ENCODE measurements at places on chromosomes 2 and 18.

DNA sequence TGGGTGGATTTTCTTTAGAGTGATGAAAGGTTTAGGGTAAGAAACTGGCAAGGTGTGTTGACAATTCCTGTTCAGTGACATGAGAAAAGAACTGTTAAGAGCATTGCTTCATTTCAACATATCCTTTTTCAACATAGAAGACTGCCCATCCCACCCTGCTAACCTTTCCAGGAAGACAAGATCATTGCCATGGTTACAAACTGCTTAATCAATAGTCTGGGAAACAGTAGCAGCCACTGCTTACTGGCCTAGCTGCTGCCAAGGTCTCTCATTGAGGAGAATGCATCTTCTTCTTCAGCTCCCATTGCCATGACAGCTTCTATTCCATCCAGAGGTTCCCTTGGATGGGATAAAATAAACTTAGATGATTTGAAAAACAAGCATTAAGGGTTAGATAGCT, 212.1 kb downstream of the LRRTM1 start:
- no peak for DNase-seq

DNA sequence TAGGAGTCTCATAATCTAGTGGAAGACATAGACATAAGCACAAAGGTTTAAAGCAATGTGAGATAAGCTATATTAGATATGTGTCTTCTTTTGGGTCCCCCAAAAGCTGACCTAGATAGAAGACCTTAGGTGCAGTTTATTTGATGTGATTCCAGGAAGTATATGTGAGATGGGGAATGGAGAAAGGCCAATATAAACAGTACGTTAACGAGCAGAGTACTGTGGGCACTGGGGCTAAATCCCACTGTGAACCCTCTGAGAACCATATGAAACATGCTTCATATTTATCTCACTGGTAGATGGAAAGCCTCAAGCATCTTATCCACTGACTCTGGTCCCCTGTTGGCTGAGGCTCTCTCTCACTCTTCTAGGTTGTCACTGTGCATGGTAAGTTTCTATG, 62.6 kb upstream of the ZC3H15 start:
- DNase-seq = no peak

DNA sequence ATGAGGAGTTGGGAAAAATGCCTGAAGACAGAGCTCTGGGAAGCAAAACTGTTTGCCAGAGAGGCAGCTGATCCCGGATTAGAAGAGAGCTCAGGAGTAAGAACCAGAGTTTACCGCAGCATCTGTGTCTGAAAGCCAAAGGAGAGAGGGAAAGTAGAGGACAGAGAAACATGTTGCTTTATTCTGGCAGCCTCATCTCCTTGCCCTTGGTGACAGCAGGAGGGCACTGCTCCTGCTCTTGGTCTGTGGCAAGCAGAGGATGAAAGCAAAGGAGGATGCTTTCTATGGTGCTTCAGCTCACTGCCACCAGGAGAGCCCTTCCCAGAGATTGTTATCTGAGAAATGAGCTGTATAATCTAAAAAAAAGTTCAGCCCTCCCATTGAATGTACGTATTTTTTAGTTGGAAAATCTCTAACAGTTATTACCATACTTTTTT, 7.7 kb downstream of the SLC1A4 start:
- no peak for DNase-seq

- DNase-seq = no peak
Measured at GRCh38 chr2:151379169-151379568, 21.8 kb downstream of the TNFAIP6 start.

DNA sequence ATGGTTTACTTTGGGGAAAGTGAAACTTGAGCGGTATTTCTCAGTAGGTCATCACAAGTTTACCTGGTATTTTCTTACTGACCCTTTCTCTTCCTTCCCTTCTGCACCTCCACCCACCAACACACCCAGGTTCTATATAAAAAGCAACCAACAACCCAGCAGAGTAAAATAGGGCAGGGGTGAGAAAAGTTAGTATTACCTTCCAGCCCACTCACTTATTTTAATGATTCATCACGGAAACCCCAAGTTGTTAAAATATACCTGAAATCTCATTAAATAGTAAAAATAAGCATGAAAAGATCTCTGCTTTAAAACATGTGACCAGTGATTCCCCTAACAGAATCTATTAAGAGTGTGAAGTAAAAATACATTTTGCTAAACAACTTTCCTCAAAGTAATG, 306.1 kb downstream of the ZEB2 start:
- DNase-seq = no peak

- no peak for DNase-seq
Measured at GRCh38 chr2:222715742-222716141, 44.3 kb downstream of the MOGAT1 start.

DNA sequence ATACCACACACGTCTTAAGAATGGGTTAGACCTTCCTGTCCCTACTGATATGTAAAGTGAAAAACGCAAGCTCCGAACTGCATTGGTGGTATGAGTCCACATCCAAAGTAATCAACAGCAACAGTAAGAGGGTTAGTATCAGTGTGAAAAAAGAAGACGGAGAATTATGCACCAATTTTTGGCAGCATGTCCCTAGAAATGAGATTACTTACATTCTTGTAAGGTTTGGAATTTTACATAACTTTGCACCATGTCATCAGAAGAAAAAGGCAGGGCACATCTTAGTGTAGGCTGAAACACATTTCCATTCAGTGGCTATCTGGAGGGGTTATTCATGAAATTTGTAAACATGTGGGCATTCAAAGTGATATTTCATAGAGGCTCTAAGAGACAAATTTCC, 88.2 kb downstream of the LONRF2 start:
- no peak for DNase-seq

DNA sequence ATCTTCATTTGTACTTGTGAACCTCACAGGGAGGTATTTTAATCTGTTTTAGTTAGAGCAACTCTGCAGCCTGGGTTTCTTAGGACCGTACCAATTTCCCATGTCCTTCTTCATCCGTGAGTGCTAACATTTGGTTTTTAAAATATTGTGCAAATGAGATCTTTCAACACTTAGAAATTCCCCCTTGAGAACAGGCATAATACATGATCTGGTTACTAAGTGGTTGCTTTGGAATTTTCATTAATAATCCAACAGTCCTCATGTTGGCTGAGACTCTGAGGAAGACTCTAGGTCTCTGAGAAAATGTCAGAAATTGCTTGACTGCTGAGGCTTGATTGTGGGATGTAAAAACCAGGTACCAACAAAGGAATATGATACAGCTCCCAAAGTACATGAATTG, 125.6 kb upstream of the CDCA7 start:
- no peak for DNase-seq

DNA sequence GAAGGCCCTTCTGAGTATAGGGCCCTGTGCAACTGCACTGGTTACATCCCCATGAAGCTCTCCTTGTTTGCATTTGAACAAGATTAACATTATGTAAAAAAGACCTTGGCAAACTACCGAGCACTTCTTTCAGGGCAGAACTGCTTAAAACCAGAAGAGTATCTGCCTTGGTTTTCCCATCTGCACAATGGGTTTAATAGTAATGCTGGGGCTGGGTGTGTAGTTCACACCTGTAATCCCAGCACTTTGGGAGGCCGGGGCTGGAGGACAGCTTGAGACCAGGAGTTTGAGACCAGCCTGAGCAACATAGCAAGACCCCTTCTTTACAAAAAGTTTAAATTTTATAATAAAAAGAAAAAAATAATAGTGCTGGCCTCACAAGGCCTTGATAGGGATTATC, 8.5 kb downstream of the PLA2R1 start:
- DNase-seq = no peak

GRCh38 chr18:22200611-22201225, 31.3 kb downstream of the GATA6 start:
- DNase-seq = no peak
